Stomach (tissue), 19 donors: ENCODE measurements at places on chromosomes 3 and 15. TPM values are rescaled to one million over a fixed set of nuclear protein-coding genes. Genes with fewer than 3 reads are reported as not detected.

DNA sequence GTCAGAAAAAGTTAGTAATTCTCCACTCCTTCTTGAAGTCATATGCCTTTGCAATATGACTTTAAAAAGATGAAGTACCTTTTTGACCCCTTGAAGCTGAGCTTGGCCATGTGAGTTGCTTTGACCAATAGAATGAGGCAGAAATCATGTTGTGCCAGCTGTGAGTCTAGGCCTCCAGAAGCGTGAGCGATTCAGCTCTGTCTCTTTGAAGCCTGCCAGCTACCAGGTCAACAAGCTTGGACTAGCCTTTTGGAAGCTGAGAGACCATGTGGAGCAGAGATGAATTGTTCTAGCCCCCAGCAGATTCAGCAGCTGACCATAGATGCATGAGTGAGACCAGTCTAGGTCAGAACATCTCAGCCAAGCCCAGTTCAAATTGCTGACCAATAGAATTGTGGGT is 69.8 kb upstream of the EOMES start:
- DNase-seq: no peak

DNA sequence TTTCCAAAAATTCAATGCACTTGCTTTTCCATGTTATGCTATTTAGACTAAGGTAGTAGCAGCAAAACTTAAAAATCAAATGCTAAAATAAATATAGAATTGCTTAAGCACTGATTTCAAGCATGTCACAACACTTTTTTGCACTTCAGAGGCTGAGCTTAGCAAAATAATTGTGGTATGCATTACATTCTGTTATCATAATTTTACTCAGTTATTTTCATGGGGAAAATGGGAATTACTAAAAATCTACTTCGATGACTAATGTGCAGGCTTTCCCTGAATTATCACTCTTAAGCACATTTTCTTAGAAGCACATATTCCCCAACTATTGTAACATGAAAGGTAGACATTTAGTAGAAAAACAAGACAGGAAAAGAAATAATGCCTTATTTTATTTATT is 322.4 kb upstream of the CBLB start:
- DNase-seq: no peak

DNA sequence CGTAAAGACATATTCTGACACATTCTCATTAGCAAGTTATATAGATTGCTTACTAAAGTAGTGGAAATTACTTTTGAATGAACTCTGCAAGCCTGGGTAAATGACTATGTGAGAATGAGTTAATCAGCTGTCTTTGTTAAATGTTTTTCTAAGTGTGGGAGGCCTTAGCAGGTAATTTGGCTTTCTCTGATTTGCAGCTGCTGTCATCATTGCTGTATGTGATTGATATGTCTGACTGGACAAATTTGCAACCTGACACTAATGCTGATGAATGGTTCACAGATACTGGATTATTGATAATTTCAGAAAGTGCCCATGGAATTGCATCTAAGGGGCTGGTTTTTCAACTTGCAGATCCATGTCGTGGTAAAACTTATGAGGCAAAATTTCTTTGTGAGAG is 372.2 kb upstream of the SGO1 start:
- DNase-seq: no peak

GRCh38 chr3:72177075-72178050 is 392.4 kb upstream of the PROK2 start:
- peak; percentile 28 for DNase-seq

GRCh38 chr3:17078926-17079465 is 194.2 kb downstream of the PLCL2 start:
- DNase-seq: no peak

- DNase-seq: no peak
These were observed 8.2 kb upstream of the PDHB start for GRCh38 chr3:58441514-58442450.

DNA sequence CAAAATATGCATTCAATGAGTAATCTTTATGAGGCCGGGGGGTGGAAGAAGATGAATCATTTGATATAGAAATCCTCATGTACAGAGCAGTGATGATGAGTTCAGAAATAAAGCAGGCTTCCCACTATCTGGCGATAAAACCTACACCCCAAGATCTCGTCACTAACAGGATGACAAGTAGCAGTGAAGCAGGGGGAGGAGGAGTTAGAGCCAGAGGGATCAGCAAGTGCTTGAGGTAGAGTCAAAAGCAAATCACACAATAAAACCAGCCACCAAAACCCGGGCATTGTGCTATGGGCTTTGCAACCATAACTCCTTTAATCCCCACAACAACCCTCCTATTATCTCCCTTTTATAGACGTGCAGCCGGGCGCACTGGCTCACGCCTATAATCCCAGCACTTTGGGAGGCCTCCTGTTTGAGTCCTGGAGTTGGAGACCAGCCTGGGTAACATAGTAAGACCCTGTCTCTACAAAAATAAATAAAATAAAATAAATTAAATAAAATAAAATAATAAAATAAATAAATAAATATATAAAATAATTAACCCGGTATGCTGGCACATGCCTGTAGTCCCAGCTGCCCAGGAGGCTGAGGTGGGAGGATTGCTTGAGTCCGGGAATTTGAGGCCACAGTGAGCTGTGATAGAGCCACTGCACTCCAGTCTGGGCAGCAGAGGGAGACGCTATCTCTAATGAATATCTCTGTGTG is 53.0 kb downstream of the STARD5 start:
- DNase-seq: no peak

GRCh38 chr15:58081456-58081855 is 15.9 kb upstream of the ALDH1A2 start:
- DNase-seq: no peak

DNA sequence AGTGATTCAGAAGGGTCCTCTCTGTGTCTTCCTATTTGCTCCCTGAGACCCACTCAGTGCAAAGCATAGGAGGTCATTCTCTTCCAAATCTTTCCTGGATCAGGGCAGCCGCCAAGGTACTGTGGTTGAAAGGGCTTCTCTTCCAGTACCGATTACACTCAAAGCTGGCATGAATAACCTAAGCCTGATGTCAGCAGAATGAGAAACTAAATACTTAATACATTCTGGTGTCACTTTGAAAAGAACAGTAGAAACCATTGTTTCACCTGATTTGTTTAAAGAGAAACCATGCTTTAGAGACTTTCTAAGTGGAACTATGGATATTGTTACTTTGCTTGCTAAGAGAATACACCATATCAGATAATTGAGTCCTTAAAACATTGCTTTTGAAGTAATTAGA is 50.2 kb downstream of the PDHB start:
- no peak for DNase-seq

DNA sequence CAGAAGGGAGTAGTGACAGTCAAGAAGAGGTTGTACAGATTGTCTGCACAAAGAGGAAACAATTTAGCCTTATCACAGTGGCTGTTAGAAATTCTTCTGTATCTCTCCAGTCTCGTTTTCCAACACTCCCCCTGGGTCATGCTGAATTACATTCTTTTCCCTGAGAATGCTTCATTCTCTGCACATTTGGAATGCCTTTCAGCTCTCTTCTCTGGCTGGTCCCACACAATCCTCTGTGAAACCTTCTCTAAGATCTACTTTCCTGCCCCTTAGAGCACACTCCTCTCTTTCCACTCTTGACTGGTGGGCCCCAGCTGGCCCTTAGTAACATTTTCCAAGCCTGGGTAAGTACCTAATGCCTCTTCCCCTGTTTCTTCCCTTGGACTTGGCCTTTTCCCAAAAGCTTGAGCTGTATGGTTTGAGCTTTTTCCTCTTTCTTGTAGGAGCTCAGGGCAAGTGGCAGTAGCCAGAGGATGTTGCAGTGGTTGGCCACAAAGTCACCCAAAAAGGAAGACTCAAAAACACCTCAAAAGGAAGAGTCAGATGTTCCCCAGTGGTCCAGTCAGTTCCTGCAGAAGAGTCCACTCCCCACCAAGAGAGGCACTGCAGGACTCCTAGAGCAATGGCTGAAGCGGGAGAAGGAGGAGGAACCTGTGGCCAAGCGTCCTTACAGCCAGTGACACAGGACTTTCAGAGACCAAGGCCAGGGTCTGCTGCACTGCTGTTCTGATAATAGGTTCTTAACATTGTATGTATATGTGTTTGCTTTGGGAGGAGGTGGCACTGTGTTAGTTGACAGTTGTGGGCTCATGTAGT is 25.7 kb downstream of the HMCES start:
- no peak for DNase-seq

- DNase-seq: no peak
These were observed 30.0 kb downstream of the SHQ1 start for GRCh38 chr3:72818092-72818773.

- DNase-seq: no peak
These were observed 8.0 kb upstream of the ZNF501 start for GRCh38 chr3:44721231-44722102.

GRCh38 chr3:17915341-17915740 is 172.9 kb upstream of the TBC1D5 start:
- no peak for DNase-seq

- DNase-seq: peak; percentile 44
These were observed 25.9 kb downstream of the CBLB start for GRCh38 chr3:105842943-105843342.

GRCh38 chr3:4856986-4857385 is 122.3 kb upstream of the BHLHE40 start:
- DNase-seq: no peak

GRCh38 chr3:124347418-124347817 is 355.5 kb upstream of the ROPN1 start:
- no peak for DNase-seq

DNA sequence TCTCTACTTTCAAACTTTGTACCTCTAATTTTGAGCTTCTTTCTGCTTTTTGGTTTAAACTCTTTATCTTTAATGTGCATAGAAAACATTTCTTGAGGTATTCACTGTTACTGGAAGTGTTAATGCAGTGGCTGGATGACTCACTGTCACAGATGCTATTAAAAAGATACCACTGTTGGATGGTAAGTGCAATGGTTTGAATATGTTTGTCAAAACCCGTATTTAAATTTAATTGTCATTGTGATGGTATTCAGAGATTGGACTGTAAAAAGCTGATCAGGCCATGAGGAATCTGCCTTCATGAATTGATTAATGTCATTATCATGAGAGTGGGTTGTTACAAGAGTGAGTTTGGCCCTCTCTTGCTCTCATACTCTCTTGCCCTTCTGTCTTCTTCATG is 70.6 kb downstream of the AP4E1 start:
- DNase-seq: no peak

GRCh38 chr3:56375654-56376053 is 92.6 kb downstream of the ERC2 start:
- no peak for DNase-seq

DNA sequence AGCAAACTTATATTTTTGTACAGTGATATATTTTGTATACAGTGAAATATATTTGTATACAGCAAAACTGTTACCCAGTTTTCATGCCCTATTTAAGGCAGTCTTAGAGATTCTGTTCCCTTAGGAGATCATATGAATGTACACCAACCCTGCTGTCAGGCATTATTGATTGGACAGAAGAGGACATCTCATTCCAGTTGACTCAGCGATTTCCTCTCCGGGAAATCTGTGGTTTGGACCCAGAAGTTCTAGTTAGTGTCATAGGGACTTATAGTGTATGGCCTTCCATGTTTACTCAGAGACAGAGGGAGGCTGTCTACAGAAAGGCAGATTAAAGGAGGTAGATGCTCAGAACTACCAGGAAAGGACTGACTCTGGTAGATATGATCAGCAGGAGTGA is 318.8 kb upstream of the KCNMB2 start:
- no peak for DNase-seq

DNA sequence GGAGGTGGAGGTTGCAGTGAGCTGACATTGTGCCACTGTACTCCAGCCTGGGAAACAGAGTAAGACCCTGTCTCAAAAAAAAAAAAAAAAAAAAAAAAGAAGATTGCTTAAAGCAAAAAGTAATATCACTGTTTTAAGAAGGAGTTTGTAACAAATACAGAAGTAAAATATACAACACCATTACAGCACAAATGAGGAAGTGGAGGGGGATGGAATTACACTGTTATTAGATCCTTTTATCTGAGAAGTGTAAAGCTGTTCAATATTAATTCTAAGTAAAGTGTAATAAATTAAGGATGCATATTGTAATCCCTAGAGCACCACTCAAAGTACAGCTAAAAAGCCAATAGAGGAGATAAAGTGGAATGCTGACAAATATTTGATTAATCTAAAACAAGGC is 47.0 kb upstream of the SNRPA1 start:
- DNase-seq: no peak

DNA sequence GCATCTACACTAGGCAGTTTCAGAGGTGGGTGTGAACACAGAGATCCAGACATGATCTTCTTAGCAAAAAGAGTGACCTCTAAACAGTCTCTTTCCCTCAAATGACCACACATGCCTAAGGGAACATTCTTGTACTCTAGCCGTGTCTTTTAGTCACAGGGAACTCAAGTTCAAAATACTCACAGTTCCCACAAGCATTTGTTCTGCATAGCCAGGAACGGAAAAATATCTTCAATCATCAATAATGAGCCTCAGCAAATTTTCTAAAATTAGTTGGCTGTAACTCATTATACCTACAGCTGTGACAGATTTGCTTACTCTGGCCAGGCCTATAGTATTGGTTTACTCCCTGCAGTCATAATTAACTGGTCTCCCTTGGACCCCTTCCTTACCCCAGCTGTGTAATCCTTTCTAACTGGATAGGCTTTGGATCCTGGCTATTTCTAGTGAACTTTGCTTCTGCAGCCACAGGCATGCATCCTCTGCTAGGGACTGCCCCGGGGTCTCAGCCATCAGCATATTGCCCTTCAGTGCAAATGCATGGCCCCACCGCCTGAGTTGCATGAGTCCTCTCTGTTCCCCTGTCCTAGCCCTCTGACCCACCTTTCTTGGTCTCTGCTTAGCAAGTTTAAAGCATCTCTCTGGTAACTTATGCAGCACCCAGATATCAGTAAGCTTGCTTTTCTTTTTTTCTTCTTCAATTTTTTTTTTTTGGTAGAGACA is 56.0 kb upstream of the HACD2 start:
- no peak for DNase-seq

GRCh38 chr15:75923756-75924155 is 20.1 kb downstream of the FBXO22 start:
- DNase-seq: no peak

DNA sequence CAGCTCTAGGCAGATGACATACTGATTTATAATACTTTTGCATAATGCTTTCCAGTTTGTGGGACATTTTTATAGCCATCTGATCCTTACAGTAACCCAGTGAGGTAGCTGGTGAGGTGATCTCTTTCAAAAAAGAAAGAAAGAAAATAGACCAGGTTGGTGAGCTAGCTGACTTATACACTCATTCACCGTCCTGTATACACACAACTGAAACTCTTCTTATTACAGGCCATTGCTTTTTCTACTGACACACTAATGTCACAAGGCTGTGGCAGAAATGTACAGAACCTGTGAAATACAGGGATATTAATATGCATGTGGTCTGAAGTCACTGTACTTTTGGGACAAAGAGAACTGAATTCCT is 150.2 kb upstream of the BHLHE40 start:
- DNase-seq: no peak

- no peak for DNase-seq
These were observed 14.6 kb upstream of the FANCD2 start for GRCh38 chr3:10011631-10012030.

- no peak for DNase-seq
These were observed 10.2 kb downstream of the ALDH1L1 start for GRCh38 chr3:126170073-126170777.

Gene CDC25A
- polyA plus RNA-seq: 2.6 TPM

Gene ITGA11
- 0.08 TPM for polyA plus RNA-seq

Gene SERPINI2
- polyA plus RNA-seq: not detected

Gene GPR62
- not detected for polyA plus RNA-seq

Gene MAP1A
- polyA plus RNA-seq: 1.4 TPM

Gene CALML4
- 13.8 TPM for polyA plus RNA-seq

Gene GPR149
- polyA plus RNA-seq: not detected

Gene CIDEC
- polyA plus RNA-seq: 21.4 TPM

Gene KBTBD13
- not detected for polyA plus RNA-seq

Gene PLOD2
- 37.0 TPM for polyA plus RNA-seq

Gene TIGIT
- polyA plus RNA-seq: 1.2 TPM
